ENCODE measurements at places on chromosomes 11 and 22. TPM values are rescaled to one million over a fixed set of nuclear protein-coding genes. Genes with fewer than 3 reads are reported as not detected.

The ZNF214 gene
- total RNA-seq, result 7.0 TPM

The ANO9 gene
- not detected for total RNA-seq

The RBMXL2 gene
- 0.11 TPM for total RNA-seq

The FAM227A gene
- 2.4 TPM for total RNA-seq

The ALDH3B1 gene
- 16.7 TPM for total RNA-seq

The MYOD1 gene
- 0.12 TPM for total RNA-seq

The PKDREJ gene
- total RNA-seq, result not detected

The CCND1 gene
- total RNA-seq, result 1,083 TPM

The OR51E2 gene
- 0.11 TPM for total RNA-seq

The CHRDL2 gene
- not detected for total RNA-seq

The TMEM121B gene
- 0.11 TPM for total RNA-seq

The NPTXR gene
- total RNA-seq, result 4.6 TPM

The MMP27 gene
- not detected for total RNA-seq

Data from uterine smooth muscle cell (primary cell).